ENCODE measurements at places on chromosomes 4 and X.

- no peak for DNase-seq
These were observed 22.1 kb downstream of the TMSB4X start for GRCh38 chrX:12996934-12997435.

DNA sequence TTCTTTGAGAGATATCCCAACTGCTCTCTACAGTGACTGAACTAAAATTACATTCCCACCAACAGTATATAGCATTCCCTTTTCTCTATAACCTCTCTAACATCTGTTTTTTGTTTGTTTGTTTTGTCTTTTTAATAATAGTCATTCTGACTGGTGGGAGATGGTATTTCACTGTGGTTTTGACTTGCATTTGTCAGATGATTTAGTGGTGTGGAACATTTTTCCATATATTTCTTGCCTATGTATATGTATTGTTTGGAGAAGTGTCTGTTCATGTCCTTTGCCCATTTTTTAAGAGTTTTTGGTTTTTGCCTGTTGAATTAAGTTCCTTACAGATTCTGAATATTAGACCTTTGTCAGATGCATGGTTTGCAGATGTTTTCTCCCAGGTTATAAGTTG lies 9.0 kb downstream of the USO1 start:
- no peak for DNase-seq

GRCh38 chr4:17173300-17173699 lies 274.9 kb upstream of the LDB2 start:
- no peak for DNase-seq

DNA sequence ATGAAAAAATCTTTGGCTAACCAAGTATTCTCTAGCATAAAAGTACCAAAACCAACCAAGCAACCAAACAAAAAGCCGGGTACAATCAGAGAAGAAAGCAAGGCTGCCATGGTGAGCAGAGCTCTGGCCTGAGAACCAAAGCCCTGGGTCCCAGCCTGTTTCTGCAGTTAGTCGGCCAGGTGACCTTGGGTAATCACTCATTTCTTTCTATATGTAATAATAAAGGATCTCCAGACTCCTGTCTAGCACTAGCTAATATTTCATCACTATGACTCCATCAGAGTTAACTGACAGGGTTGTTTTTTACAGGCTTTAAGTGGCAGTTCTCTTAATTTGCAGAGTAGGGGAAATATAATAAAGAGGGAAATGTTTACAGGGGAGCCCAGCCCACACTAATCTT lies 34.0 kb upstream of the RASGEF1B start:
- no peak for DNase-seq

DNA sequence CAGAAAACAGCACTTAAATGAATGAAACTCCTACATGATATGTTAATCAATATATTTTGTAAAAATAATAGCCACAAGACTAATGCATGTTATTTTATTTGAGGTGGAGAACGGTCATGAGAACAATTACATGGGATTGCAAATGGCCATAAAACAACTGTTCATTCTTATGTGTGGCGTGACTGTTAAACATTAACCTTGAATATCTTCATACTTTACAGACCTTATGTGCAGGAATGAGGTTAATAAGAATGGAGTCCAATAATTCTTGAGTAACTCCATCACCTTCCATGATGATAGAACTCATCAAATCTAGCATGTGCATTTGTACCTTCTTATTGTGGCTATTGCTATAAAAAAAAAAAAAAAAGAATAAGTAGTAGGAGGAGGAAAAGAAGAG lies 55.3 kb downstream of the PDS5A start:
- DNase-seq: no peak

GRCh38 chr4:126269106-126269505 lies 954.4 kb downstream of the FAT4 start:
- DNase-seq: no peak

DNA sequence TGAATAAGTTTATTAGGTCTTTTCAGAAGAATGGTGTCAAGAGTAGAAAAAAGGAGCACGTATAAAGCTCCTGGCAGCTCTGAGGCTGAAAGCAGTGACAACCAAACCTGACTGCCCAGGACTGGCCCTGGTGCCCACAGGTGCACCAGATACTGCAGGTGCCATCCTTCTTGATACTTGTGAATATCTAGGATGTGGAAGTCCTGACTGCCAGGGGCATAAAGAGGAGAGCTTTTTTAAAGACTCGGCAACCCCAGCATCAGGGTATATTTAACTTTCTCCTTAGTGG lies 60.7 kb downstream of the TMEM150C start:
- DNase-seq: no peak

GRCh38 chrX:124383354-124383753 lies 37.0 kb downstream of the SH2D1A start:
- DNase-seq: no peak

- no peak for DNase-seq
These were observed 60.5 kb downstream of the NDNF start for GRCh38 chr4:121011780-121012340.

GRCh38 chr4:145066063-145066501 lies 31.9 kb downstream of the ANAPC10 start:
- DNase-seq: no peak

- DNase-seq: no peak
These were observed 112.7 kb downstream of the ZAR1 start for GRCh38 chr4:48602763-48603162.

DNA sequence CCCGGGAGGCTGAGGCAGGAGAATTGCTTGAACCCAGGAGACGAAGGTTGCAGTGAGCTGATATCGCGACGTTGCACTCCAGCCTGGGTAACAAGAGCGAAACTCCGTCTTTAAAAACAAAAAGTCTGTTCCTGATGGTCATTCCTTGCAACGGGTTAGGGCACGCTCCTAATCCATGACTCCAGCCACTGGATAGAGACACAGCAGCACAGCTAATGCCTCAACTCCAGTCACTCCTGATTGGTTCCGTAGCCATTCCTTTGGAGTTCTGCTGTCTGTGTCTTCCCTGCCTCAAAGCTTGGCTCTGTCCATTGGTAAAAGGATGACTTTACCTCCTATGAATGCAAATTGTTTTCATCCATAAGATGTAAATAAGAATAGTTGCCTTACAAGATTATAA lies 44.3 kb upstream of the FAM9A start:
- no peak for DNase-seq

DNA sequence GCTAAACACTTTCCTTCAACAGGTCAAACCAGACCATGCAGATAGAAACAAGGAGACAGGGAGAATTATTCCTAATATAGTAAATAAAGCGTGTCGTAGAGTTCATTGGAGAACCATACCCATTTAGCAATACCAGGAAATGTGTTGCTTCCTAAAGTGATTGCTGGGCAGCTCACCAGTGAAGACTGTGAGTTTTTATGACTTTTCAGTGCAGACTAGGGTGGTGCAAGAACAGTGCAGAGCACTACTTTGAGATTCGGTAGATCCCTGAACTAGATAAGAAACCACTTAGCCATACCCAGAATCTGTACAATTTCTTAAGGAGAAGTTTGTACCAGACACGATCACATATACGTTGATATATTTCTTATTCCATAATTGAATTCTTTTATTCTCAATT lies 87.4 kb downstream of the EMCN start:
- no peak for DNase-seq

DNA sequence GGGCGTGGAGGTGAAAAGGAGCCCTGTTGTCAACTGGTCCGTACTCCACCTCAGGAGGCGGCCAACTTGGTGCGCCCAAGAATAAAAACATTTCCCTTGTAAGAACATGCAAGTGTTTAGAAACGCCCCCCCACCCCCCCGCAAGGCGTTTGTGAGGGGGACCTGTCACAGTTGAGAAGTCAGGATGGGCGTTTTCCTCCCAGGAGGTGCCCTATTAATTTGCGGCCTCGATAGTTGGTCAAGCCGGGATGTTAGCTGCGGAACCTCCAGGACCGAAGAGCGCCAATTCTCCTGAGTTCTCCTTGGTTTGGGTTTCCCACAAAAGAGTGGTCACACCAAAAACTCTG lies 651 bp upstream of the SAP30 start:
- DNase-seq: peak; percentile 39

DNA sequence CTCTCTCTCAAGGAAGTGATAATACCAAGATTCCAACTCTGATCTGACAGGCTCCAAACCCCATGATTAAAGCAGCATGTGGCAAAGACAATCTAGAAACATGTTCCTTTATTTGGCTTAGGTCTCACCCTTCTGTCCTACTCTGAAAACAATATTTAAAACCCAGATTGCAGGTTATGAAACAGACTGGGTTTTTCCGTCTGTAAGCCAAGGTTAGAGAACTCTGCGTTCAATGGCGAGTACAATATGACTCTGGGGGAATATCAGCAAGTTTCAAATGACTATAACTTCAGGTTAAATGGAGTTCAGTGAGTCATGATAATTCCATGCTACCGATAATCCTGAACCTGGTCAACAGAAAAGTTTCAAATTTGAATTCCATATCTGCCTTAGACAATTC lies 50.8 kb downstream of the ANAPC10 start:
- DNase-seq: no peak

DNA sequence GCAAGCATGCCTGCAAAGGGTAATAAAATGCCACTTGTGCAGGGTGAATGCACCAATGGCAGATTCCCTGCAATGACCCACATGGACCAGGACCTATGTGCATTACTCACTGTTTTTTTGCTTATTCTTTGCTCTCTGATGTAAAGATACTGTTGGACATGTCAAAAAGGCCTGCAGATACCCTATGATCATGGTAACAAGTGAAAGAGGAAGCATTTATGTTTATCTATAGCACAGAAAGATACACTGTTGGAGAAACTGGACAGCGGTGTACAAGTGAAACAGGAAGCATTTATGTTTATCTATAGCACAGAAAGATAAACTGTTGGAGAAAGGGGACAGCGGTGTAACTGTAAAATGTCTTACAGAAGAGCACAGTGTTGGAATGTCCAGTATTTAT lies 127.5 kb downstream of the PAPSS1 start:
- DNase-seq: no peak

DNA sequence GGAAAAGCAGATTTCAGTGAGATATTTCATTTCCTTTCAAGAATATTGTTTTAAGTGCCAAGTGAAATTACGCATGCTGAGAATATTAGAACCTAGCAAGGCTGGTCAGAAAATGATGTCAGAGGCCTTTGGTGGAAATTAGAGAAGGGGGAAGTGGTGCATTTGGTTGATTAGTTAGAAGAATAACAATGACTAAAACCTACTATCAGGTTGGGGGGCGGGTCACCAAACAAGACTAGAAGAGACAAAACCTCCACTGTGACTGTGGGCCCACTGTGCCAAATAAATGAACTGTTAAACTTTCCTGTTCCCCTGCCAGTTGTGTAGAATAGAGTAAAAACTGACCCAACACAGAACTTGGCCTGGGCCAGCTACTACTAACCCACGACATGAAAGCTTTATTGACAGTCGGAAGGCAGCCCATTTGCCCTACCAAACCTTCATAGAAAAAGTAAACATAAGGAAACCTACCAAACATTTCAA lies 2.9 kb downstream of the RAPGEF2 start:
- DNase-seq: no peak

- no peak for DNase-seq
These were observed 42.5 kb downstream of the BTC start for GRCh38 chr4:74751856-74752255.

- DNase-seq: no peak
These were observed 73.3 kb downstream of the NAT8L start for GRCh38 chr4:2132438-2132837.

DNA sequence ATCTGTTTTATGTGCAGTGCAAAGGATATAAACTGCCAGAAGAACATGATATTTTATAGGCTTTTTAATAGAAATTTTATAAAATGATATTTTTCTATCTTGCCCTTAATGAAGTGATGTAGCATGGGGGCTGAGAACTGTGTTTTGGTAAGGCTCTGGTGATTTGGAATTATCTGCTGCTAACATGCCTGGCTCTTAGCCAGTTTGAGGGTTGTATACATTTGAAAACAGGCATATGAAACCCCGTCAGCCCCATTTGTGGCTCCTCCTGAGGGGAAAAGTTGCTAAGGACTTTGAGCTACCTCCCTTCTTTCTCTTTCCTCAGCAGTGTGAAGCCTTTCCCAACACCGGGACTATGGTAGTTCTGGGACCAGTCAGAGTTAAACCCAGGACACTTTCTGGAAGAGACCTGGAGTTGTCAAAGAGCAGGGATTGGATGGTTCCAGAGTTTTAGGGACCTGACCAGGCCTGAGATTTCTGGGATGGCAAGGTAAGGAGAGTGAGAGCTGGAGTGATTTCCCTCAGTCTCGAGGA lies 4.7 kb downstream of the SFRP2 start:
- DNase-seq: no peak

DNA sequence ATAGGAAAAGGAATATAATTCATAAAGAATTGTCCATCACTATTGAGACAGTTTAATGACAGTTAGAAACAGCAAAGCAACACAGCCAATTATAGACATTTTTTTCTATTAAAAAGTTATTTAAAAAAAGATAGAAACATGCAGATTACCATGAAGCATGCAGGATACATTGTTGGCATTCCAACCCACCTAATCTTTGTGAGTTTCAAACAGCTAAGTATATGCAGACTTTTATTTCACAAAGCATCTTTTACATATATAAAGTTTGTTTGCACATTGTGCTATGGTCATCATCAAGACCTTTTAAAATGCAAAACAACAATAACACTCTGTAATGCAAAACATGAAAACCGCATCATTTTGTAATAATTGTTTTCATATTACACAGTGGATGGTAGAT lies 125.9 kb upstream of the ETNPPL start:
- DNase-seq: no peak

- DNase-seq: peak; percentile 26
These were observed 8.5 kb upstream of the AKAP17A start for GRCh38 chrX:1582686-1583437.

GRCh38 chr4:88524171-88524570 lies 595 bp upstream of the PYURF start:
- no peak for DNase-seq

DNA sequence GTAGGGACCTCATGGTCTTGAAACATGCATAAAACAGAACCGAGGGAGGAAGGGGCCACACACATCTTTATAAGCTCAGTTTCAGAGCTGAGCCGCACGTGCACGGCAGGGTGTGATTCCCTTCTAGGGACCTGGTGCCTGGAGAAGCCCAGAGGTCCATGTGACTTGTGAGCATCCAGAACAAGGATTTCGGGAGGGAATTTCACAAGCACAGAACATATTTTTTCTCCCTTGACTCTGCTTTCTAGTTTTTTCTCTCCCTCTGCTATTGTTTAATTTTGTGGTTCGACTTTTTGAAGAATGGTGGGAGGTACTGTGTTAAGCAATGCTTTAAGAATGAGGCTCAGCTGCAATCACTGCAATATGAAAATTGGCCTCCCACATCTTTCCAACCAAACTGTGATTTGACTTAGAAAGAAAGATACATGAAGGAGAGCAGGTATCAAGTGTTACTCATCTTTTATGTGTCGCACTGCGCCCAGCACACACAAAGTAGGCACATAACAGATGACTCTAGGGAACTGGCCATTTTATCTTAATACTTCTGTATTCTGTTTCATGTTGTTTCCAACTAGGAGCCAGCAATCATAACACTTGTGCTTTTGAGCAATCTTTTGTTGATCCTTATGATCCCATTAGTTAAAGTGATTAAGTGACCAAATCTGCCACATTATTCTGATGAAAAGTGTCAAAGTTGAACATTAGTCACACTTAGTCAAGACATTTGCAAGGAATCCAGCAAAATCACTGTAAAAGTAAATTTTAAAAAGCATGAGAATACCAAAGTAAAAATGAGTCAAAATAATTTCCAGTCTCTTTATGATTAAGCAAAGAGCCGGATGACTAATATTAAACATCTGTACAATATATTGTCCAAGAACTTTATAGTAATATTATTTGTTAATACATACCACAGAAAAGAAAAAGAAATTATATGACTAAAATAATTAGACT lies 86.4 kb downstream of the SHISA3 start:
- no peak for DNase-seq

- DNase-seq: no peak
These were observed 1.8 kb downstream of the TAPT1 start for GRCh38 chr4:16224264-16225166.
